ENCODE measurements at places on chromosomes 3 and 15.

GRCh38 chr15:25682340-25682739 is 180.8 kb downstream of the ATP10A start:
- DNase-seq = no peak

DNA sequence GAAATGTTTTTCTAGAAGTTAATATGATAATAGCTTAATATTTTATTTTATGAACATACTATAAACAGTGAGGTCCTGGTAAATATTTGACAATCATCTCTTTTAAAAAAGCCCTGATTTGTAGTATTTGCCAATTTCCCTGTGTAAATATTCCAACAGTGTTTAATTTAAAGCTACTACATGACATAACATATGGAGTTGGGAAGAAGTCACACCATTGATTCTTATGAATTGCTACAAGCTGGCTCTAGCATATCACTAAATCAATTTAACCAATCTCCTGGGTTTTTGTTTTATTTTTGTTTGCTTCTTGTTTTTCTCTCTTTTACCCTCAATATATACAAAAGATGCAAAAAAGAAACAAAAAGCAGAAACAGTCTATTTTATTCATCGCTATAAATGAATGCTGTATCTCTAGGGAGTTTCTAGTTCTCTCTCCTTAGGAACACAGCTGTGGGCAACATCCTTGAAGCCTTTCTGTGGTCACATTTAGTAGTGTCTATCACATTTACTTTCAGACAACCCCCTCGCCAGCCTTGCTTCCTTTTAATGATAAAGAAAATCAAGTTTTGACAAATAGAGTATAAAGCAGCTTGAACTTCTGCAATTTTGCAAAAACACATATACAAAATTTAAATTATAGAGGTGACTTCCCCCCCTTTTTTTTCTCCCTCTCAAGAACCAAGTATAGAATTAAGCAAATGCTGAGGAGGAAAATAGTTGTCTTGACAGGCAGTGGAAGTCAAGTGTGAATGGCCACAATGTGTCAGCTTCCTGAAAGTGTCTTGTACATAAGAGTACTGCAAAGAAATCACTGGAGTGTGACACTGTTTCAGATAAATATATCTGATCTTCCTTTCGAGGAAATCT is 21.4 kb downstream of the CCR1 start:
- DNase-seq = no peak

GRCh38 chr15:60627298-60627943 is 148.5 kb upstream of the ICE2 start:
- DNase-seq = no peak

DNA sequence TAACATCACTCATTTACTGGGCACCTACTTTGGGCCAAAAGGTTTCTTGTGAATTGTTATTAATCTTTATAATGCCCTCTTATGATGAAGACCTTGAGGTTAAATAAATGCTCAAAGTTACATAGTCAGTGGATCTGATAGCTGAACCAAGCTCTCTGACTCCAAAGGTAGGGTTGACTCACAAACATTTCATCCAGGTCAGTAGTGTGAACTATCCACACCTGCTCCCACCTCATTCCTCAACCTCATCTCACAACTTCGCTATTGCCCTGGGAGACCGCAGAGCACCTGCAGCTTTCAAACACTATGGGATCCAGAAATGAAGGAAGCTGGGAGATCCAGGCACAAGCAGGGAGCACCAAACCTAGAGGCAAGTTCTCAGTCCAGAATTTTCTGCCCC is 93.8 kb upstream of the FGF12 start:
- no peak for DNase-seq

- DNase-seq = no peak
Measured at GRCh38 chr15:84800365-84800806, 16.8 kb upstream of the ALPK3 start.

GRCh38 chr3:60854791-60855190 is 396.5 kb downstream of the FHIT start:
- no peak for DNase-seq

GRCh38 chr3:81580355-81580754 is 181.1 kb downstream of the GBE1 start:
- no peak for DNase-seq

DNA sequence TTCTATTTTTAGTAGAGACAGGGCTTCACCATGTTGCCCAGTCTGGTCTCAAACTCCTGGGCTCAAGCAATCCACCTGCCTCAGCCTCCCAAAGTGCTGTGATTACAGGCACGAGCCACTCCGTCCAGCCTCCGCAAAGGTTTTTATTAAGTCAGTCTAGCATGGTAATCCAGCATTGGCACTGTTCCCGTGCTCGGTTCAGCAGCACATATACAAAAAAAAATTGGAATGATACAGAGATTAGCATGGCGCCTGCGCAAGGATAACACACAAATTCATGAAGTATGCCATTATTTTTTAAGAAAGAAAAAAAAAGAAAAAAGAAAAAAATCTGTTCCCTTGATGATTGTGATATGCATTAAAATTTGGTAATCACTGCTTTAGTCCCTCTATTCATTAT is 8.5 kb downstream of the CKMT1A start:
- DNase-seq = no peak

DNA sequence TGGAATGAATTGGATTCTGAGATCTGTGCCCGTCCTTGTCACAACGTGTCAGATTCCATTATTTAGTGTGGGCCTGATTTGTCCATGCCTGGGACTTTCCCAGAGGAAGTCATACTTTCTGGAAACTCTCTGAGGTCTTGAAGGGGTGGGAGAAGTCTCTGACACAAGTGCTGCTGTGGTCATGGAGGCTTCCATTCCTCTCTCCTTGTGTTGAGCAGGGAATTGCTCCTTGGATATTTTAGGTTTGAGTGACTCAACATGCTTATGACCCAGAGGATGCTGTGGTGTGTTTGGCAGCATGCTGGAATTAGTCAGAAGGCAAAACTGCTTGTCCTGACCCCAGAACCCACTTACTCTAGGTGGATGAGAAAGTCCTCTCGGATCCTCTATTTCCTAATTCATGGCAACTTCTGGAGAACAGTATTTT is 132.1 kb downstream of the LPP start:
- no peak for DNase-seq

DNA sequence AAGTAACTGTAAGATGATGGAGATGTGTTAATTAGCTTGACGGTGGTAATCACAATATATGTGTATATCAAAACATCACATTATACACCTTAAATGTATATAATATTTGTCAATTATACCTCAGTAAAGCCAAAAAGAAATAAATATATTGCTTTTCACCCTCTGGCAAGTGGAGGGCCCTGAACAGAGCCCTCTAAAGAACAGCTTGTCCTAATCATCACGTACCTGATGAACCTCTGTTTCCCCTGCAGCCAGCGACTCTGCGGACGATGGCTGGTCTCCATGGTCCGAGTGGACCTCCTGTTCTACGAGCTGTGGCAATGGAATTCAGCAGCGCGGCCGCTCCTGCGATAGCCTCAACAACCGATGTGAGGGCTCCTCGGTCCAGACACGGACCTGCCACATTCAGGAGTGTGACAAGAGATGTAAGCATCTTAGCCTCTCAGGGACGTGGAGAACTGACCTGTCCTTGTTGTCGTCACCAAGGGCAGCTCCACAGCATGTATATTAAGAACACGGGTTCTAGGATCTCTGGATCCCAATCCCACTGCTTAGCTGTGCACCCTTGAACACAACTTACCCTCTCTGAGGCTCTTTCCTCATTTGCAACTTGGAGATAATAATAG is 6.3 kb downstream of the THBS1 start:
- DNase-seq = no peak

DNA sequence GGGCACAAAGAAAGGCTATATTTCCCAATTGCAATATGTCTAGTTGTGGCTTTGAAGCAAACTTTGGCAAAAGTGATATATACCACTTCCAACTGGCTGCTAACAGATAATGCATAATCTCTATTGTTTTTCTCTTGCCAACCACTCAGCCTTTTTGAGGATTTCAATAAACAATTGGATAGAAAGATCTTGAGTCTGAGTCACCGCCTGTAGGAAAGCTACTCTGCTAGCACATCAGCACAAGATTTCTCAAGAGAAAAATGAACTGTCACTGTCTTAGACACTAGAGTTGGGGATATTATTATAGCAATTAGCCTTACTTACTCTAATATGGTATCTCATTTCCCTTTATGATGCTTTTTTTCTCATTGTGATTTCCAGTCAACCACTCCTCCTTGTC is 119.7 kb downstream of the SST start:
- DNase-seq = no peak

- DNase-seq = no peak
Measured at GRCh38 chr3:170642882-170643601, 57.2 kb upstream of the SLC7A14 start.

GRCh38 chr15:39890621-39891020 is 29.4 kb downstream of the GPR176 start:
- DNase-seq = no peak

DNA sequence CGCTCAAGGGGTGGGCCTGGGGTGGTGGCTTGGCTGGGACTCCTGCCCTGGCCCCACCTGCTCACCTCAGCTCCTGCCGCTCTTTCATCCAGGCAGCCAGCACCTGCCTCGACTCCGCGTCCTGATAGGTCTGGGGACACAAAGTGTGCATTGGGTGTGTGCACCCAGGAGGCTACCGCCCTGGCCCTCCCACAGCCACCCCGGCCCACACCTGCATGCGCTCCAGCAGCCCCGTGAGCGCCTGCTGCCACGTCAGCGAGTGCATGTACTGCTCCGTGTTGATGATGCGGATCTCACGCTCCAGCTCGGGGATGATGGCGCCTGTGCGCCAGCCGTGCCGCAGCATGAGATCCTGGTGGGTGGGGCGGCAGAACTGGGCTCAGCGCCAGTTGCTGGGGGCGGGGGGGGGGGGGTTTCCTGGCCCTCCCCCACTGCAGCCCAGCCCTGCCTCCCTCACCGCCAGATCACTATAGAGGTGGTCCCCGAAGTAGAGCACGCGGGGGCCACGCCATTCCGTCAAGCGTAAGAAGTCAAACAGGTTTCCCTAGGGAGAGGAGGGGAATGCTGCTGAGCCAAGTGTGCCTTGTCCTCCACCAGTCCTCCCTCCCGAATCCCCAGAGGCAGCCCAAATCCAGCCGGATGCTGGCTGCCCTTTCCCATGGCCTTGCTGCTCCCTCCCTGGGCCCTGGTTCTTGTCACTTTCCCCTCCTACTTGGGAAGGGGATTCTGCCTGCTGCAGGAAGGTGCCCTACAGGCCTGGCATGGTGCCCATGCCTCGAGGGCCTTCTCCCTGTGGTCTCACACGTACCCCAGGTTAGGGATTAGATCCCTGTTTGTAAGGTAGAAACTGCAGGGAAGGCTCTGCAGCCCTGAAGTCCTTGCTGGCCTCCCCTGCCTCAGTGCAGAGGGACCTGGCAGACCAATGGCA is 8.6 kb downstream of the NT5DC2 start:
- no peak for DNase-seq

- no peak for DNase-seq
Measured at GRCh38 chr3:179961071-179961702, 75.5 kb downstream of the PEX5L start.

- DNase-seq = no peak
Measured at GRCh38 chr3:64408770-64409169, 183.5 kb upstream of the PRICKLE2 start.

DNA sequence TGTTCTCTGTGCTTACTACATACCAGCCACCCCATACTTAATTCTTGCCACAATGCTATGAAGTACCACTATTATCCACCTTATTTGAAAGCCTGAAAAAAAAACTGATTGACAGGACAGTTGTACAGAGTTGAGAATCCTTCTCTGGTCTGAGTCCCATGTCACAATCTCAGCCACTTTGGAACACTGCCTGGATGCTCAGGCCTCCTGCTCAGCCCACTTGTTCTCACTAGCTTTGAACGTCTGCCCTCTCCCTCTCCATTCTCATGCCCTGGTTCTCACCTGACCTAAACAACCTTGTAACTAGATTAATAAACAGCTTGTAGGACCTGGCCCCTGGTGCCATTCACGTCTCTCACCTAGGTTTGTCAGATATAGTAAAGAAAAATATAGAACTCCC is 53.9 kb downstream of the TRIM69 start:
- no peak for DNase-seq

DNA sequence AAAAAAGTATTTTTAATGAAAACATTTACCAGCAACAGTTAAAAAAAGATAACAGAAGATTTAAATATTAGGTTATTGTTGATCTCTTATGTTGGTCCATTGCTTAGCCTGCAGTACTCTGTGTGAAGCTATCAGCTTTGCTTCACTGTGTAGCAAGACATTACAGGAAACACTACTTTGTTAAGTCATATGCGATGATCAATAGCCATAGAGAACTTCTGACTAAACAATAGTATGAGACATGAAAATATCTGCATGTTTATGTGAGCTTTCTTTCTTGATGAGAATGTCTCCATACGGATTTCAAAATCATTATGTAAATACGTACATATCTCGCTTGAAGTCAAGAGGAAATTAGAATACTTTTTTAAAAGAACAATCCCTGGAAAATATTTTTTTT is 27.0 kb upstream of the CAPN3 start:
- no peak for DNase-seq

- no peak for DNase-seq
Measured at GRCh38 chr15:55527150-55527549, 19.1 kb upstream of the DNAAF4 start.

GRCh38 chr3:8481380-8481779 is 20.2 kb upstream of the LMCD1 start:
- DNase-seq = no peak

- DNase-seq = no peak
Measured at GRCh38 chr15:74432968-74433591, 678 bp downstream of the SEMA7A start.

DNA sequence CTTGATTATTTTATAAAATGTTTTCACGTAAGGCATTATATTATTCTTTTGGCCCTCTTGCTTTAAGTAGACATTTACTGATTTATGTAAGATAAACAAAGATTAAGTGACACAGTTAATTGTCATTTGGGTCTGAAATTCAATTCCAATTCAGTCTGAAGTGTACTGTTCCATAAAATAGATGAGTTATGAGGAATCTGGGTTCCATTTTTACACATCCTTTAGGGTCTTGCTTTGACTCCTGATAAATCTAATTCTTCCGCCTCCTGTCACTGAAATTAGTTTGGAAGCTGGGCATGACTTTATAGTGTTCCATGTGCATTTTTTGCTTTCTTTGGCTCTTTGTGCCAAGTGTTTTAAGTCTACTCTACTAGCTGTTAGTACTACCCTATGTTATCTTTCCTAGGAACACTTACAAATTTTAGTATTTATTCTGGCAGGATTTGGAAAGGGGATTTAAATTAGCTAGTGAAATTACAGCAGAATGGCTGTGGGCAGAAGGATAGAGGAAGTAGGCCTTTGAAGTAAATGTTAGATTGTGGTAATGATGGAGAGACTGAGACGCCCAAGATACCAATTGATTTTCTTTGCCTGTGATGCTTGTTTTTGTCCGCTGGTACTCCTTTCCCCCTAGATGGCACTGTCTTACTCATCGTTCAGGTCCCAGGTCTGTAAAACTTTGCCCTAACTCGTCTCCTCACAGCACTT is 14.3 kb downstream of the ARL8B start:
- DNase-seq = no peak

- DNase-seq = no peak
Measured at GRCh38 chr15:31516874-31517273, 190.2 kb downstream of the KLF13 start.

DNA sequence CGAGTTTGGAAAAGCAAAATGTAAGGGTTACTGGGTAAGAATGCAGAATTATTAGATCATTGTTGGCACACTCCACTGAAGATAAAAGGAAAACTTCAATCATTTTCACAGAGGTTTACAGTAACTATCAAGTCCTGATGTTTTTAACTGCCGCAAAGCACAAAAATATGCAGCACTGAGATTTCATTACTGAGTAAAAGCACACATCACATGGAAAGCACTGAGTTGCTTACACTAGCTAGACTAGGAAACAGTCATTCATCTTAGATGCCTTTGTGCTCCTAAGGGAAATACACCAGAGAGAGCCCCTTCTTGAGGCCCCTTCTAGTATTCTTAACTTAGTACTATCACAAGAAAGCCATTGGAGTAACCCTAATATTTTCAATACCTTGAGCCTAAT is 11.8 kb upstream of the P2RY1 start:
- no peak for DNase-seq
